ENCODE measurements at places on chromosomes 1 and 21.
A peak's percentile ranks its signal among the peaks of the same experiment; 100 is the strongest.

GRCh38 chr1:202037706-202038296 is 27.4 kb downstream of the ELF3 start:
- no peak for DNase-seq

GRCh38 chr1:100750005-100750885 is 30.7 kb downstream of the VCAM1 start:
- no peak for DNase-seq

GRCh38 chr1:167909691-167910180 is 4.2 kb downstream of the ADCY10 start:
- no peak for DNase-seq

DNA sequence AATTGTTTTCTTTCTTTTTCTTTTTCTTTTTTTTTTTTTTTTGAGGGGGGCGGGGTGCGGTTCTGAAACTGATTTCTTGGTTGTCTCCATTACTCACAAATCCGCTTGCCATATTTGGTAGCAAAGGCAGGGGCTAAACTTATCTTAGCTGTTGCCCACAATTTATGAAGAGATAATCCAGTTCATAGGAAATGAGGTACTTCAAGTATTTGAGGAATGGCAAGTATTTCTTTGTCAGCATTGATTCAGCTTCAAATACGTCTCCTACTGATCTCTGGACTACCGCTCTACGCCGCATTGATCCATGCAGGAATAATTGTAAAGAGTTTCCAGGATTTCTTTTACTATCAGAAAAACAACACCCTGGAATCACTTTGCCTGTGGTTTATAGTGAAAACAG is 289.2 kb upstream of the DPYD start:
- DNase-seq = peak; percentile 80

DNA sequence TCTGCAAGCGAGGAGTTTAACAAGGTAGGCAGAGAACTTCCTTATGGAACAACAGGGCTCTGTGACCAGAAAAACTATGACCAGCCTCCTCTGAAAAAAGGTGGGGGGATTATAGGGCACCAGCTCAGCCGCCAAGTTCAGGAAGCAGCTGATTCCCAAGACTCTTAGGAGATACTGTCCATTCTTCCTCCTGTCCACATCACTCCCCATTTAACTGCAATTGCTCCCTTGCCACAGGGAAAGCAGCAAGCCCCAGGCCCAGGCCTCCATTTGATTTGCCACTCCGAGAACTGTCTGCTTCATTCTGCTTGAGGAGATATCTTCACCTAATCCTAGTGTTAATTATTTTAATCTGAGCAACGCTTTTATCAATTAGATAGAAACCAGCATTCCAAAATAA is 254.3 kb downstream of the ZNF648 start:
- no peak for DNase-seq

- no peak for DNase-seq
Measured at GRCh38 chr1:91501971-91502671, 1.5 kb downstream of the CDC7 start.

GRCh38 chr21:29638138-29638537 is 301.7 kb downstream of the GRIK1 start:
- no peak for DNase-seq

DNA sequence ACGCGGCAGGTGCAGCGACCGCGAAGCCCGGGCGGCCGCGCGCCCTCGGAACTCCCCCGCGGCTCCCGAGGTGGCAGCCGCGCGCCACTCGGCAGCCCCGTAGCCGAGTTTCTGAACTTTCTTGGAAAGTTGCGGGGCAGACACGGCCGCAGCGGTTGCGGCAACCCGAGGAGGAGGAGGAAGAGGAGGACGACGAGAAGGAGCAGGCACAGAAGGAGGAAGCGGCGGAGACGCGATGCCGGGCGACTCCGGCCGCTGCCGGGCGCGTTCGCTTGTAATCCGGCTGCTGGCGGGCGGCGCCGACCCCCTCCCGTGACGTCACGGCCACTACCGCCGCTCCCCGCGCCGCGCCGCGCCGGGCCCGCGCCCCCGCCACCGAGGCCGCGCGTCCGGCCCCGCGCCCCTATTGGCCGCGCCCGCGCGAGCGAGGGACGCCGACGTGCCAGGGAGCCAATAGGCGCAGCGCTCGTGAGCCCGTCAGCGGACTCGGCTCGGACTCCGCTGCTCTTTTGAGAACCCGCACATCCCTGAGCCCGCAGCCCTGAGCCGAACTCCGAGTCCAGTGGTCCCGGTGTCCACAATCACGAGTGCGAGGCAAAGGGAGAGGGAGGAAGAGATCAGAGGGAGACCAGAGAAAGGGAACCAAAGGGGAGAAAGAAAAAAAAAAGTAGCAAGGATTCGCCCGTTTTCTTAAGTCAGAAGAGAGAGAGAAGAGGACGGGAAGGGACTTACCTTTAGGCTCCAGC is 736 bp upstream of the BARHL2 start:
- DNase-seq = peak; percentile 13

DNA sequence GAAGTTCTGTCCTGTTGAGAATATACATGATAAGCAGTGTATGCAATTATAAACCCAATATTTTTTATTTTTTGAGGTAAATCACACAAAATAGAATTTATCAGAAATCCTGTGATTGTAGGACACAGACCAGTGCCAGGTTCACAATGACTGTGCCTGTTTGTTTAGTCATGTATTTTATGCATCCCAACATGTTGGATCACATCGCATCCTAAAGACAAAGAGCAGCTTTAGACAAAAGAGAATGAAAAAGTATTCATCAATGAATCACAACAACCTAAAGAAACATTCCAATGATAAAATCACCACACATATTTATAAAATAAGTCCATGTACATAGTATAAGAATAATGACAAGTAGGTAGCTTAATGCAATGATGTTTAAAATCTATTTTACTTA is 53.2 kb upstream of the LRRC8D start:
- DNase-seq = no peak

GRCh38 chr1:20411196-20411980 is 74.6 kb downstream of the CAMK2N1 start:
- peak; percentile 92 for DNase-seq

GRCh38 chr21:46092026-46092764 is 5.7 kb upstream of the COL6A2 start:
- DNase-seq = peak; percentile 99

Measured in AG10803 (cell line).